ENCODE measurements at places on chromosomes 3 and 15. TPM values are rescaled to one million over a fixed set of nuclear protein-coding genes. Genes with fewer than 3 reads are reported as not detected.

Gene KBTBD13
- not detected for total RNA-seq

Gene PRSS50
- total RNA-seq: not detected

Gene GABRR3
- 0.05 TPM for total RNA-seq

Gene PLCB2
- 192 TPM for total RNA-seq

Gene EXD1
- total RNA-seq: not detected

Gene KBTBD12
- not detected for total RNA-seq

Gene PEX5L
- total RNA-seq: 0.57 TPM

Gene AGBL1
- not detected for total RNA-seq
